GM23338 (cell line): ENCODE measurements at places on chromosomes 11 and 22.

DNA sequence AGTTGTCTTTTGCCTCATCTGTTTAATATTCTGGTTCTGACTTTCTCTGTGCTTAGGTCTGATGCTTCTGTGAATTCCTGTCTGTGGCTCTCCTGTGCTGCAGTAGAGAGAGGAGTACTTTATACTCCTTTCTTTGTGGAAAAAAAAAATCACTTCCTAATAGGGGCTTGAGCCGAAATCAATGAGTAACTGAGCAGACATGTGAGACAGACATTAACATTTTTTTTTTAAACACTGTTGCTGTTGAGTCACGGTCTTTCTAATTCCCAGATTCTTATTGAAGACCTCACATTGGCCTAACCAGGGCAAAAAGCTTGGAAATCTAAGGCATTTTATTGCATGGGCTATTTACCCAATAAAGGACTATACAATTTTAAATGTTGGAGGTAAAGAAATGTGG, 86.1 kb downstream of the GRM5 start:
- no peaks in the 10 kb centered on the region for H3K36me3 ChIP-seq
- H3K4me3 ChIP-seq, result no peak overlapping the region
- DNase-seq, result no peak
- H3K4me1 ChIP-seq, result no peaks in the 10 kb centered on the region

GRCh38 chr11:14376920-14377319, 17.9 kb upstream of the RRAS2 start:
- no peak overlapping the region for H3K27ac ChIP-seq
- peaks cover 9% of the 10 kb centered on the region for H3K4me1 ChIP-seq
- no peaks in the 10 kb centered on the region for H3K36me3 ChIP-seq

GRCh38 chr22:45090497-45090910, 73.2 kb upstream of the NUP50 start:
- no peak overlapping the region for H3K4me3 ChIP-seq
- H3K27me3 ChIP-seq, result no peaks in the 10 kb centered on the region
- no peaks in the 10 kb centered on the region for H3K36me3 ChIP-seq

- no peaks in the 10 kb centered on the region for H3K36me3 ChIP-seq
- no peaks in the 10 kb centered on the region for H3K4me1 ChIP-seq
- H3K27me3 ChIP-seq, result no peaks in the 10 kb centered on the region
- H3K4me3 ChIP-seq, result no peak overlapping the region
Measured at GRCh38 chr11:103254123-103254522, 144.9 kb downstream of the DYNC2H1 start.

- H3K4me1 ChIP-seq, result no peaks in the 10 kb centered on the region
- H3K27me3 ChIP-seq, result no peaks in the 10 kb centered on the region
- DNase-seq, result no peak
- no peaks in the 10 kb centered on the region for H3K36me3 ChIP-seq
Measured at GRCh38 chr22:37222440-37222971, 10.2 kb upstream of the SSTR3 start.

- no peaks in the 10 kb centered on the region for H3K36me3 ChIP-seq
- peaks cover 65% of the 10 kb centered on the region for H3K4me1 ChIP-seq
Measured at GRCh38 chr11:305844-306211, 1.8 kb upstream of the IFITM2 start.

- DNase-seq, result peak; percentile 55
- H3K27me3 ChIP-seq, result no peaks in the 10 kb centered on the region
- H3K27ac ChIP-seq, result peak overlapping the region; percentile 86
- H3K36me3 ChIP-seq, result no peaks in the 10 kb centered on the region
- H3K4me1 ChIP-seq, result peaks cover 69% of the 10 kb centered on the region
Measured at GRCh38 chr11:121372671-121373429, 79.3 kb upstream of the SORL1 start.

GRCh38 chr22:43136801-43137200, 6.4 kb downstream of the MCAT start:
- H3K4me3 ChIP-seq, result no peak overlapping the region
- 0 out of 2 replicates have a peak overlapping the region, but pooled peaks have one; percentile 14 for H3K27ac ChIP-seq
- H3K36me3 ChIP-seq, result peaks cover 4% of the 10 kb centered on the region; the same call in 1 of the 2 replicates
- H3K27me3 ChIP-seq, result no peaks in the 10 kb centered on the region
- H3K4me1 ChIP-seq, result no peaks in the 10 kb centered on the region

GRCh38 chr11:122690801-122691548, 35.5 kb downstream of the UBASH3B start:
- H3K36me3 ChIP-seq, result no peaks in the 10 kb centered on the region
- peak; percentile 35 for DNase-seq
- H3K27ac ChIP-seq, result peak overlapping the region; percentile 34; the same call in 1 of the 2 replicates

- H3K4me3 ChIP-seq, result no peak overlapping the region
- DNase-seq, result no peak
- H3K27me3 ChIP-seq, result no peaks in the 10 kb centered on the region
- no peak overlapping the region for H3K27ac ChIP-seq
- no peaks in the 10 kb centered on the region for H3K4me1 ChIP-seq
Measured at GRCh38 chr11:35785287-35786167, 123.0 kb downstream of the TRIM44 start.

DNA sequence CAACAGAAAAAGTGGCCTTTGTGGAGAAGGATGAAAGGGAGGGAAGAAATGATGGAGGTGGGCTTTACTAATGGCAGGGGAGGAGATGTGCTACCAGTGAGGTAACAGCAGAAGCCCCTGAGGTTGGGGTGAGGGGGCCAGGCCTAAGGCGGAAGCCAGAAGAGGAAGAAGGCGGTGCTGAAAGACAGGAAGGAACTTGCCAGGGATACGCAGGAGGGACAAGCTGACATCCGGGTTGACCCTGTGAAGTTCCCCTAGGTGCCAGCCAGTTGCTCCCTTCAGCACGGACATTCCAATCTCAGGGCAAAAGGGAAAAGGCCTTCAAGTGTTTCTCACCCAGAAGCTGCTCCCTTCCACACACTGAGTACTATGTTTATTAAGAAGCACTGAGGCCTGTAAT, 2.3 kb upstream of the TIRAP start:
- H3K4me1 ChIP-seq, result 0 out of 2 replicates have a peak, but pooled peaks cover 7% of the 10 kb centered on the region
- H3K4me3 ChIP-seq, result no peak overlapping the region
- no peak overlapping the region for H3K27ac ChIP-seq
- peaks cover 19% of the 10 kb centered on the region for H3K27me3 ChIP-seq
- DNase-seq, result no peak

GRCh38 chr11:693887-694562, 997 bp downstream of the DEAF1 start:
- H3K4me1 ChIP-seq, result peaks cover 21% of the 10 kb centered on the region
- H3K4me3 ChIP-seq, result peak overlapping the region; percentile 32; the same call in 1 of the 2 replicates
- no peak overlapping the region for H3K27ac ChIP-seq
- no peak for DNase-seq
- no peaks in the 10 kb centered on the region for H3K27me3 ChIP-seq

- peaks cover 12% of the 10 kb centered on the region; the same call in 1 of the 2 replicates for H3K4me1 ChIP-seq
- H3K36me3 ChIP-seq, result no peaks in the 10 kb centered on the region
- no peaks in the 10 kb centered on the region for H3K27me3 ChIP-seq
- no peak overlapping the region for H3K27ac ChIP-seq
- no peak for DNase-seq
Measured at GRCh38 chr11:44366026-44366425, 56.1 kb upstream of the ALX4 start.

DNA sequence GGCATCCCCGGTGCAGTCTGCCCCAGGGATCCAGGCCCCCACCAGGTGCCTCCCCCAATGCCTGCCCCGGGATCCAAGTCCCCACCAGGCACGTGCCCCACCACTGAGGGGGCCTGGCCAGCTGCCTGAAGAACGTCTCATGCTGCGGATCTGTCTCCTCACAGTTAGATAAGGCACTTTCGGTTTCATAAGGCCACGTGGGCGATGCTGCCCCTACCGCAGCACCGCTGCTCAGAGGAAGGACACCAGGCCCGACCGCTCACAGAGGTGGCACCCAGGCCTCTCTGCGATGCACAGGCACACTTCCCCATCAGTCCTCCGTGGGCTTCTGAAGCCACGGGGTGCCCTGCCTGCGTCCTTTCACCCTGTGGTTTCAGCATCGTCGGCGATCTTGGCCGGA, 68.1 kb upstream of the BID start:
- no peaks in the 10 kb centered on the region for H3K36me3 ChIP-seq
- H3K4me3 ChIP-seq, result no peak overlapping the region
- H3K27ac ChIP-seq, result no peak overlapping the region
- no peak for DNase-seq
- no peaks in the 10 kb centered on the region for H3K4me1 ChIP-seq

DNA sequence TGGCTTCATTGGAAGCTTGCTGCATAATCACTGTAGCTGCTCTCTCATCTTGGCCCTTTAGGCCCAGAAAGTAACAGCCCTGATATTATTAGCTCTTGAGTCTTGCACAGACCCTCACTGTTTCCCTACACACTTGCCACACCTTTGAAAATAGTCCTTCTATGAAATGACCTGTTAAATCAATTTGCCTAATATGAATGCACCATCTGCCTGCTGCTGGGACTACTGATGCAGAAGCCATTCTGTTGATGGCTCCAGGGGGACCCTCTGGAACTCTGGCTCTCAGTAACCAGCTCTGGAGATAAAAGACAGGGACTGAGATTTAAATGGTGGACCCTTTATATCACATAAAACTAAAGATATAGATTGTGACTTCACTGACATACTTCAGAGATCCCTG, 14.7 kb upstream of the AMPD3 start:
- H3K4me3 ChIP-seq, result no peak overlapping the region
- no peak overlapping the region for H3K27ac ChIP-seq
- no peak for DNase-seq
- no peaks in the 10 kb centered on the region for H3K27me3 ChIP-seq

- no peaks in the 10 kb centered on the region for H3K36me3 ChIP-seq
- H3K4me3 ChIP-seq, result no peak overlapping the region
- no peak overlapping the region for H3K27ac ChIP-seq
- DNase-seq, result no peak
Measured at GRCh38 chr11:128345316-128345715, 242.0 kb downstream of the ETS1 start.

- H3K36me3 ChIP-seq, result peaks cover 2% of the 10 kb centered on the region; the same call in 1 of the 2 replicates
- H3K4me1 ChIP-seq, result no peaks in the 10 kb centered on the region
- no peaks in the 10 kb centered on the region for H3K27me3 ChIP-seq
- H3K27ac ChIP-seq, result no peak overlapping the region
- H3K4me3 ChIP-seq, result no peak overlapping the region
Measured at GRCh38 chr11:45974806-45975205, 52.4 kb downstream of the LARGE2 start.

GRCh38 chr11:111531687-111532364, 8.7 kb upstream of the LAYN start:
- DNase-seq, result no peak
- H3K4me1 ChIP-seq, result no peaks in the 10 kb centered on the region
- no peak overlapping the region for H3K27ac ChIP-seq
- no peak overlapping the region for H3K4me3 ChIP-seq
- H3K36me3 ChIP-seq, result no peaks in the 10 kb centered on the region
- no peaks in the 10 kb centered on the region for H3K27me3 ChIP-seq

GRCh38 chr11:131430473-131431208, 60.2 kb downstream of the NTM start:
- H3K27me3 ChIP-seq, result no peaks in the 10 kb centered on the region
- H3K4me1 ChIP-seq, result no peaks in the 10 kb centered on the region
- no peak for DNase-seq
- H3K36me3 ChIP-seq, result no peaks in the 10 kb centered on the region
- no peak overlapping the region for H3K27ac ChIP-seq

- no peak for DNase-seq
- H3K27me3 ChIP-seq, result no peaks in the 10 kb centered on the region
- H3K36me3 ChIP-seq, result no peaks in the 10 kb centered on the region
- H3K27ac ChIP-seq, result no peak overlapping the region
Measured at GRCh38 chr22:46373921-46374662, 38.6 kb downstream of the TRMU start.

DNA sequence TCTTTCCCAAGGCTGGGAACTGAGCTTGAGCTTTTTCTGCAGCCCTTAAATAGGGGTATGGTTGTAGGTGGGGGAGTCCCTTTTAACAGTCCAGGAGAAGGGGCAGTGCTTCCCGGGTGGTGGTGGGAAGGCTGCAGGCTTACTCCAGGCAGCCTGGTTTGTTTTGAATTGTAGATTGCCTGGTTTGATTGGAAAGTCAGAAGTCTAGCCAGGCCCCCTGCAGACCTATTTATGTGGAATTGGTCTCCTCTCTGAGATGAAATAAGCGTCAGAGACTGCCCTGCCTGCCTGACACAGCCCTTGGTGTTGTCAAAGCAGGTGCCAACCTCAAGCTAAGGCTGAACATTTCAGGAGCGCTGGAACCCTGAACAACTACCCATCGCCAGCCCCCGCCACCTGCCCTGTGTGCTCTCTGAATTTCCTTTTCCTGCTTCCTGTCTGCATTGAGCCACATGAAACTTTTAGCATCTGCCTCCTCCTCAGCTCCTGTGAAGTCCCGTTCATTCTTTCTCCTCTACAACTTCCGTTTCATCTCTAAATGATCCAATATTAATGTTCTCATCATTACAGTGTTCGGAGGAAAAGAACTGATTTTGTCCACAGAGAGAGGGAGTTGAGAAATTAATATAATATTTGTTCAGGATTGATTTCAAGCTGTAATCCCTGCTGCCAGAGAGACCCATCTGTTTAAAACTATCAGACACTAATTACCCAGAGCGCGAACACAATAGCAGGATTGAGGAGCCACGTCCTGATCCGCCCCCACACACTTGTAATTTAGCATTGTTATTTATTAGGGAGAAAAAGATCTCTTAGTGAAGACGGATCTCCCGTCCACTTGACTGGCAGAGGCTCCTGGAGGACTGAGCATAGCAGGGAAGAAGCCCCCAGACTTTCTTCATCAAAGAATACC, 136.5 kb downstream of the TRIM29 start:
- H3K4me3 ChIP-seq, result no peak overlapping the region
- no peaks in the 10 kb centered on the region for H3K36me3 ChIP-seq
- peaks cover 18% of the 10 kb centered on the region for H3K4me1 ChIP-seq
- H3K27me3 ChIP-seq, result no peaks in the 10 kb centered on the region
- no peak for DNase-seq
- no peak overlapping the region for H3K27ac ChIP-seq

- peak overlapping the region; percentile 82 for H3K4me3 ChIP-seq
- 0 out of 2 replicates have a peak, but pooled peaks cover 4% of the 10 kb centered on the region for H3K36me3 ChIP-seq
- no peak overlapping the region for H3K27ac ChIP-seq
- DNase-seq, result no peak
Measured at GRCh38 chr11:67120456-67120855, 1.4 kb downstream of the KDM2A start.

DNA sequence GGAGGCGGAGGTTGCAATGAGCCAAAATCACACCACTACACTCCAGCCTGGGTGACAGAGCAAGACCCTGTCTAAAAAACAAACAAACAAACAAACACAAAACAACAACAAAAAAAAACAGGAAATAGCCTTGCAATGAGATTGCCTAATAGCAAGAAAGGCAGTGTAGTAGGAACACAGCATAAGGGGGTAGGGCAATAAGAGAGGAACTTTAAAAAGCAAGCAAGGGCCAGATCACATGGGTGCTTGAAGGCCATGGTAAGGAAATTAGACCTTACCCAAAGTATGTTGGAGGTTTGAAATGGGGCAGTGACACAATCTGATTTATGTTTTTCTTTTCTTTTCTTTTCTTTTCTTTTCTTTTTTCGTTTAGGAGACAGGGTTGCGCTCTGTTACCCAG, 34.7 kb upstream of the NRIP3 start:
- H3K27me3 ChIP-seq, result no peaks in the 10 kb centered on the region
- H3K27ac ChIP-seq, result no peak overlapping the region
- H3K4me1 ChIP-seq, result peaks cover 11% of the 10 kb centered on the region; the same call in 1 of the 2 replicates
- H3K36me3 ChIP-seq, result no peaks in the 10 kb centered on the region
- no peak overlapping the region for H3K4me3 ChIP-seq

- H3K27ac ChIP-seq, result no peak overlapping the region
- no peaks in the 10 kb centered on the region for H3K36me3 ChIP-seq
- no peak for DNase-seq
- H3K4me3 ChIP-seq, result no peak overlapping the region
Measured at GRCh38 chr11:115244758-115245157, 259.5 kb downstream of the CADM1 start.
